ENCODE measurements at places on chromosomes 13 and 19.

- DNase-seq, result no peak
Measured at GRCh38 chr19:34832581-34833112, 59.6 kb upstream of the ZNF599 start.

- no peak for DNase-seq
Measured at GRCh38 chr13:20334309-20334708, 102.2 kb upstream of the GJB6 start.

DNA sequence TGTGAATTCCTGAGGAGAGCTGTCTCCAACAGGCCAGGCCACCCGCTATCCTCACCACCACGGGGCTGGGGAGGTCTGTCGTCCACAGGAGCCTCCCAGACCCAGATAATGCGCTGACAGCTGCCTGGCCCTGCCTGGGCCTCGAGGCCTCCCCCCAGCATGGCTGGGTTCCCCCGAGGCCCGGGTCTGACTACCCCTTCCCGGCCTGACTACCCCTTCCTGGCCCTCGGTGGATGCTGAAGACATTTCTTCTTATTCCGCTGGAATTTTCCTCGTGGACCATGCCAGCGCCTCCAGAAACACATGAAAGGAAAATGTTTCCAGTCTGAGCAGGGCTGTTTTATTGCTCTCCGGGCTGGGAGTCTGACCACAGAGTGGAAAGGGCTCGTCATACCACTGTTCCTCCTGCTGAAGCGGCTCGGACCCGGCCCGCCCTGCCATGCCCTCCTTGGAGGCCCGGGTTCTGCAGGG is 16.8 kb upstream of the COMP start:
- no peak for DNase-seq

DNA sequence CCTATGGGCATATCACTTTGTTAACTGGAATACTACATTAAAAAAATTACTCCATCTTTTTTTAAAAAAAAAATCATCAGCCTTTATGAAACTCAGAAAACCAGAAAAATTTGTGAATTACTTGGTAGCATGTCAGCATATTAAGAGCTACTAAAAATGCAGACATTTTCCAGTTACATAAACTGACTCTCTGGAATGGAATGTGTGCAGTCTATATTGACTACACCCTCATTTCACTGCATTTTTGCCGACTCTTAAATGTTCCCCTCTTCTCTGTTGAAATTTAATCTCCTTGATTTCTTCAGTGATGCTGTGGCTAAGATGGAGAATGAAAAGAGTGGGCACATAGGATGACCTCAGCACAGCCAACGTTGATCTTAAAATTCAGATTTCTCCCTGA is 393.8 kb downstream of the ITGBL1 start:
- DNase-seq, result no peak

Data from activated CD4-positive, alpha-beta T cell treated with anti-CD3 and anti-CD28 coated beads, Interleukin-2, amount 50 U/mL, for 1 hour (primary cell).